T-helper 2 cell treated with Interferon-gamma antibody and Interleukin-4, amounts not matched to agents 5 μg/mL and 100 μg/mL, for 36 hours (primary cell): ENCODE measurements at places on chromosomes 5 and 9.

DNA sequence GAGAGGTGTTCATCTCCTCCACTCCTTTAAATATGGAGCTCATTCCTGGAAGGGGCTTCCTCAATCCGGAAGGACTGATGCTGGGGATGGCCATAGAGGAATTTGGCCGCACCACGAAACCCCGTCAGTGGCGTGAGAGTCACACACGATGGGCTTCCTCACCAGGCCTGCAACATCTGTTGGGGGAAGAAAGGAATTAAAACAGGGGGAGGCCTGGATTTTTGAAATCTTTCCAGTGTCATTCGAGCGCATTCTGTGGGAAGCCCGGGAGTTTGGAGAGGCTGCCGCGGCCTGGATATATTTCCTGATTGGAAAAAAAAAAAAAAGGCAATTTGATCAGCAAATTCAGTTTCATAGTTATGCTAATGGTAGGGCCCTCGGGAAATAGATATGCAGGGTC lies 76.3 kb upstream of the ORM1 start:
- no peak for DNase-seq

DNA sequence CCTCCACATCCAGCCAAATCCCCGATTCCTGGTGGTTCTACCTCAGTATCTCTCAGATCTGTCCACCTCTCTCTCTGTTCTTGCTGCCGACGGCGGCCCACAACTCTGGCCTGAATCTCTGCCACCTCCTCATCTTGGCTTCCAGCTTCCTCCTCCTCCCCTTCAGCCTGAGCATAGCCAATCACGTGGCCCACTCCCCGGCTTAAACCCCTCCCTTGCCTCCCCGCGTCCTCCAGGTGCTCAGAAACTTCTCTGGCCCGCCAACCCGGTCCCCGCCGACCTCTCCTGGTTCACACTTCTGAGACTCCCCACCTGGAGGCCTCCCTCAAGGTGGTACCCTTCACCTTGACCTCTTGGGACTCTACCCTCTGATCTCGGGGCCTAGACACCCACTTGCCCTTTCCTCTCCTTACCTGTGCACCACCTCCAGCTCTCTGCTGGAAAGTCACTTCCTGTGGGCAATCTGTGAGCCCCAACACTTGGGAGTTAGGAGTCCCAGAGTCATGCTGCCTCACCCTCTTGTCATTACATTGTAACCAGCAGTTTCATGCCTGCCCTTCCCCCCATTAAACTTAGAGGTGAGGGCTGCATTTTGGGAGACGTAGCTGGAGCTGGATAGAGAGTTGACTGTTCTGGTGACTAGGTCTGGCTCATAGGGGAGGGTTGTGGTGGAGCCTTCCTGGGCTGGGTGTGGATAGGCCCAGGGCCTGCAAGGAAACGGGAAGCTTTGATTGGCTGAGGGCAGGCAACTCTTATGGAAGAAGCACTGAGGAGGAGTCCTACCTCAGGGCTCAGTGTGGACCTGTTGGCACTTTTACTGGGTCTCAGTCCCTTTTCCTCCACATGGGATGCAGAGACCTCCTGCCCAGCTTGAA lies 4.5 kb upstream of the SET start:
- peak; percentile 76 for DNase-seq

DNA sequence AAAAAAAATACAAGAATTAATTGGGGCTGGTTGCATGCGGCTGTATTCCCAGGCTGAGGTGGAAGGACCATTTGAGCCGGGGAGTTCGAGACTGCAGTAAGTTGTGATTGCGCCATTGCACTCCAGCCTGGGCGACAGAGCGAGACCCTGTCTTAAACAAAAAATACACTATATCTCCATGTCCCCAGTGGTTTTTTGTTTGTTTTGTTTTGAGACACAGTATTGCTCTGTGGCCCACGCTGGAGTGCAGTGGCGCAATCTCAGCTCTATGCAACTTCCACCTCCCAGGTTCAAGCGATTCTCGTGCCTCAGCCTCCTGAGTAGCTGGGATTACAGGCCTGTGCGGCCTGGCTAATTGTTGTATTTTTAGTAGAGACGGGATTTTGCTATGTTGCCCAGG lies 1.2 kb downstream of the COQ4 start:
- no peak for DNase-seq

DNA sequence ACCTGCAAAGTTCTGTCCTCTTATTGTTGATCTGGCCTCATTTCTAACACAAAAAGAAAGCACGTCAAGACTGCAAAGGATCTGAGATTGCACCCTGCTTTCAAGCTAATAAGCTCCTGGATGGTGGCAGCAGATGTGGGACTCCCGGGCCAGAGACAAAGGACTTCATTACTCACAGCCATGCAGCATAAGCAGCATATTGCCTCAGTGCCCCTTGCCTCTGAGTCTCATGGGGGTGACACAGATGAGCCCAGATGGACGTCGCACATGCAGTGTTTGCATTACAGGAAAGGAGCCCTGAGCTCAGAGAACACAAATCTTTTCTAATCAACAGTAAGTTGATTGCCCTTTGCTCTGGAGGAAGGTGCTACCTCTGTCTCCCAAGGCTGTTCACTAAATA lies 105.0 kb downstream of the SLC28A3 start:
- no peak for DNase-seq

DNA sequence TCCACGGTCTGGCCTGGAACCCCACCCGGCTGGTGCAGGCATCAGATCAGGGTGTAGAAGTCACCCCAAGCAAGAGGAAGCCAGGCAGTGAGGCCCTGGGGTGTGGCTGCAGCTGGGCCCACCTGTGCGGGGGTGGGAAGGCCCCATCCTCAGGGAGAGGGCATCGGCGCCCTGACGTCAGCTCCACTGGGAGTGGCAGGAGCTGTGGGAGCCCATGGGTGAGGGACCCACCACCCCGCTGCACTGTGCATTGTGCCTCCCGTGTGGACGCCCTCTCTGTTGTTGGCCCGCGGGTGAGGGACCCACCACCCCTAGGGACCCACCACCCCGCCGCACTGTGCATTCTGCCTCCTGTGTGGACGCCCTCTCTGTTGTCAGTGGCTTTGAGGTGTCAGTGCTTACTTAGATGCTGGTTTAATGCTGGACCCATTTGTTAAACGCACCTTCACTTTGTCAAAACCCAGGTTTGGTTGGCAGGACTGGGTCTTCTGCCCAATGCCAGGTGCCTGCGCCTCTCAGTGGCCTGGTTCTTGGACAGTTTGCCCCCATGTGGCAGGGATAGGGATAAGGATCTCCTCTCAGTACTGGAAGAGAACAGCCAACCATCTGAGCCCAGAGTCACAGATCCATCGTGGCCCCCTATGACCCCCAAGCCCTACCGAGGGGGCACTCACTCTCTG lies 6.9 kb upstream of the EXOC3 start:
- DNase-seq, result no peak

GRCh38 chr9:72978744-72979143 lies 25.9 kb upstream of the ALDH1A1 start:
- no peak for DNase-seq

GRCh38 chr5:172091956-172092732 lies 85.7 kb upstream of the FBXW11 start:
- no peak for DNase-seq

GRCh38 chr5:171427318-171428167 lies 8.1 kb downstream of the FGF18 start:
- no peak for DNase-seq

GRCh38 chr5:10401498-10401897 lies 40.2 kb upstream of the ROPN1L start:
- DNase-seq, result no peak

- no peak for DNase-seq
These were observed 300.8 kb upstream of the PANK3 start for GRCh38 chr5:168879929-168880328.

GRCh38 chr9:16103620-16104397 lies 551.0 kb downstream of the CCDC171 start:
- no peak for DNase-seq

DNA sequence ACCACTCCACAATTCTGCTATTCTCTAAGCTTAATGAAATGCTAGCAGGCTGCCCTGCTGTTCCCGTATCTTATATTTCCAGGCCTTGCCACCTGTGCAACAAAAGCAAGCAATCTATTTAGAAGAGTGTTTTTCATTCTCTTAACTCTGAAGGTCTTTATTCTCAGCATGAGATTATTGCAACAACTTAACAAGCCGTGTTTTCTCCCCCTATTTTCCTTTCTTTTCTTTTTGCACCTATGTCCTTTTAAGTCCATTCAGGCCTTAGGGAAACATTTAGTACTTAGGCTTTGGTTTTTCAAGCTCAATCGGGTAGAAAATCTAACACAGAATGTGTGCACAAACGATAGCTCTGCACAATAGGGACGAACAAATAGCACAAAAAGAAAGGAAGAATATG lies 89.6 kb upstream of the DMRTA1 start:
- no peak for DNase-seq

GRCh38 chr5:17329571-17329970 lies 112.1 kb downstream of the BASP1 start:
- no peak for DNase-seq

DNA sequence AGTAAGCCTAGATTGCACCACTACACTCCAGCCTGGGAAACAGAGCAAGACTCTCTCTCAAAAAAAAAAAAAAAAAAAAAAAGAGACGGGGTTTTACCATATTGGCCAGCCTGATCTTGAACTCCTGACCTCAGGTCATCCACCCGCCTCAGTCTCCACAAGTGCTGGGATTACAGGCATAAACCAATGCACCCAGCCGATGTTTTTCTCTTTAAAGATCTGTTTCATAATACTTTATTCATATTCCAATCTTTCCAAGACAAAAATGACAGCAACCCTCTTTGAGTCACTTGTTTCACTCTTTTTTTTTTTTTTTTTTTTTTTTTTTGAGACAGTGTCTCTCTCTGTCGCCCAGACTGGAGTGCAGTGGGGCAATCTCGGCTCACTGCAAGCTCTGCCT lies 13.6 kb upstream of the LMNB1 start:
- no peak for DNase-seq

GRCh38 chr9:134371731-134372130 lies 45.5 kb downstream of the RXRA start:
- no peak for DNase-seq

DNA sequence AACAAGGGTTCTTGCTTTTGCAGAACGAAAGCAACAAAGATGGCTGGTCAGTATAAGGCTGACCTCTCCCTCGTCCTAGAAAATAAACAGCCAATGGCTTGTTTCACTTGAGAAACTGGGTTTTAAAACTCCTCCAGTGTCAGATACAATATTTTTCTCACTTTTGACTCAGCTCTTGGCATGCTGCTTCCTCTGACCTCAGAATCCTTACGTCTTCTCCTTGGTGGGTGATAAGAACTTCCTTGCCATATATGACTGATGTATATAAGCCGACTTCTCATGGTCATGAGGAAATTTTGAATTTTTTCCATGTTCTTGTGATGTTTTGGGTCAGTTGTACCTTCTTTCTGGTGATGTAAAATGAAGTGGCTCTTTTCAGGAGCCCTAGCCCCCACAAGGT lies 3.8 kb downstream of the ZNF618 start:
- no peak for DNase-seq

GRCh38 chr5:165083394-165083793 lies 1578.0 kb downstream of the MAT2B start:
- no peak for DNase-seq

DNA sequence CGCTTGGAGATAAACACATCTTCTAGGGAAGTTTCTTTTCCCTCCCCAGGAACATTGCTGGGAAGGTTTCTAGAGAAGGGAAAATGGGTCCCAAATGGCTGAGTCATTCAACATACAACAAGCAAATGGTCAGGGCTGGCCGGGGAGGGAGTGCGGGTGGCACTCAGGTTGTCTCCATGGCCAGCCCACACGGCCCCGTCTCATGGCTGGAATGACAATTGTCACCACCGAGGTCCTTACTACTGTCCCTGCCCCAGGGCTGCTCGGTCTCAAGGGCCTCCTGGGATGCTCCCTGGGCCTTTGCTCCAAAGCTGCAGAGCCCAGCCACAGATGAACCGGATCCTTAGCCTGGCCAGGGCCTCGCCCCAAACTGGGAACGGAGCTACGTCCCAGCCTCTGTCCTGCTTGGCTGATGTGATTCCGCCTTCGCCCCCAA lies 121.9 kb downstream of the FGF18 start:
- DNase-seq, result no peak

- no peak for DNase-seq
These were observed 209.1 kb downstream of the MAPKAP1 start for GRCh38 chr9:125497906-125498305.

DNA sequence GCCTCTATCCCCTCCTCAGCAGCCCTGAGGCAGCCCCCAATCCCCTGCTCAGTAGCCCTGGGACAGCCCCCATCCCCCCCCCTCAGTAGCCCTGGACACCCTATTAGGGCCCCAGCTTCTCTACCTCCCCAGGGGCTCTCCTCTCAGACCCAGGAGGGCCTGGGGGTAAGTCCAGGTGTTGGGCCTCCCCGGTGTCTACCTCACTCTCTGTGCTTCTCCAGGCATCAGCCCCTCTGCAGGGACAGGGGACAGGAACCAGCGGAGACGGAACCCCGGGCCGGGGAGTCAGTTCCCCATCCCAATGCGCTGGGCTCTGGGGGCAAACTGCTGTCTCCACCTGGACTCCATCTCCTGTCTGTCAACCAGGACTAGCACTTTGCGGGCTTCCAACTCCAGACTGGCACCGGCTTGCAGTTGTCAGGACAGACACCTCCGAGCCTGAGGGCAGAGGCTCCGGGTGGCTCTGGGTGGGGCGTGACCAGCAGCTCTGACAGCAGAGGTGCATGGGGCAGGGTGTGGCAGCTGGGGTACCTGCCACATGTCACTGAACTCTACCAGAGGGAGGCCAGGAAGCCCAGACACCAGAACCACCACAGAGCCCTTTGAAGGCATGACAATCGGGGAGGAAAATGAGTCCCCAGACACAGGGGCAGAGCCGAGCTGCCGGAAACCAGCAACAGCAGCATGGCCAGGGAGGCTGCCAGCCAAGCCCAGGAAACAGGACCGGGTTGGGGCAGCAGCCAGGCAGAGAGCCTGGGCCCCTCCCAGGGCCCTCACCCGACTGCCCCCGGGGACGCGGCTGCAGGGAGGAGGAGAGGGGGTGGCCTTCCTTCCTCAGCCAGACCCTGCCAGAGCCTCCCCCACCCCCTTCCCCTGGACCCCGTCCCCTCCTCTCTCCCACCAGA lies 17.7 kb upstream of the UBAC1 start:
- DNase-seq, result no peak

DNA sequence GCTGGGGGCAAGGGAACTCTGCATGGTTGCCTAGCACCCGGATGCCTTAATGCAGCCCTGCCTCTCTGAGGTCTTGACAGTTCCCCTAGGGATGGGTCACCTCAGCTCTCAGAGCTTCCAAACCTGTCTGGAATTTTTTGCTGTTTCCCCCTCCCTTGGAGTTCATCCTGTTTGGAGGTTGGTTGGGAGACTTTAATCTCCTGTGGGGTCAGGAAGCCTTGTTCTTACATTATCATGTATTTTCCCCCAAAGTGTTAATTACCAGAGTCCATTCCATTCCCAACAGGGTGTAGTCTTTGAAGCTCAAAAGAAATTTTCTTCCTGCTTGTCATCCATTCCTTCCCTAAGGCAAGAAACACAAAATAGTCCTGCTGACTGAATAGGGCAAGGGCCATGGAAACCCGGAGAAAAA lies 150.3 kb upstream of the SPRY4 start:
- no peak for DNase-seq

- no peak for DNase-seq
These were observed 57.3 kb upstream of the DMRT1 start for GRCh38 chr9:784202-784601.

DNA sequence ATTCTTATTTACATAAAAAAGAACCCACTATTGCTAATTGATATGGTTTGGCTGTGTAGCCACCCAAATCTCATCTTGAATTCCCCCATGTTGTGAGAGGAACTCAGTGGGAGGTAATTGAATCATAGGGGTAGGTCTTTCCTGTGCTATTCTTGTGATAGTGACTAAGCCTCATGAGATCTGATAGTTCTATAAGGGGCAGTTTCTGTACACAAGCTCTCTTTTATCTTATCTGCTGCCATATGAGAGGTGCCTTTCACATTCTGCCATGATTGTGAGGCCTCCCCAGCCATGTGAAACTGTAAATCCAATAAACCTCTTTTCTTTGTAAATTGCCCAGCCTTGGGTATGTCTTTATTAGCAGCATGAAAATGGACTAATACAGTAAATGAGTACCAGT lies 58.2 kb upstream of the PRR16 start:
- no peak for DNase-seq
